ENCODE measurements at places on chromosomes 7 and 10. TPM values are rescaled to one million over a fixed set of nuclear protein-coding genes. Genes with fewer than 3 reads are reported as not detected.

DNA sequence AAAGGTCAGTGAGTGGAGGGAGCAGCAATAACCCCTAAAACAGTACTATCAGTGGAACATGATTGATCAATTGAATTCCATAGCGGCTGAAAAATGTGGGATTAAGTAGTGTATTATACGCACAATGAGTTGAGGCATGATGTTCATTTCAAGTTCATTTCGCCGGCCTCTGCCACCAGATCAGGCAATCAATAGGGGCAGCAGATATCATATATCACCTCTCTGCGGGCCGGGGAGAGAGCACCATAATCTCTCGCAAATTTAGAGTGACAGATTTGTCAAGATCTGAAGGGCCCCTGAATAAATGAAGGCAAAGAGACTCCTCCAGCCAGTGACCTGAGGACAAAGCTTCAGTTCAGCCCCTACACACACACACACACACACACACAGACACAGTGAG lies 58.5 kb downstream of the PAX2 start:
- DNase-seq, result no peak

GRCh38 chr7:115471891-115472290 lies 550.0 kb downstream of the MDFIC start:
- DNase-seq, result no peak

- DNase-seq, result no peak
These were observed 2.1 kb upstream of the JMJD1C start for GRCh38 chr10:63467841-63468240.

DNA sequence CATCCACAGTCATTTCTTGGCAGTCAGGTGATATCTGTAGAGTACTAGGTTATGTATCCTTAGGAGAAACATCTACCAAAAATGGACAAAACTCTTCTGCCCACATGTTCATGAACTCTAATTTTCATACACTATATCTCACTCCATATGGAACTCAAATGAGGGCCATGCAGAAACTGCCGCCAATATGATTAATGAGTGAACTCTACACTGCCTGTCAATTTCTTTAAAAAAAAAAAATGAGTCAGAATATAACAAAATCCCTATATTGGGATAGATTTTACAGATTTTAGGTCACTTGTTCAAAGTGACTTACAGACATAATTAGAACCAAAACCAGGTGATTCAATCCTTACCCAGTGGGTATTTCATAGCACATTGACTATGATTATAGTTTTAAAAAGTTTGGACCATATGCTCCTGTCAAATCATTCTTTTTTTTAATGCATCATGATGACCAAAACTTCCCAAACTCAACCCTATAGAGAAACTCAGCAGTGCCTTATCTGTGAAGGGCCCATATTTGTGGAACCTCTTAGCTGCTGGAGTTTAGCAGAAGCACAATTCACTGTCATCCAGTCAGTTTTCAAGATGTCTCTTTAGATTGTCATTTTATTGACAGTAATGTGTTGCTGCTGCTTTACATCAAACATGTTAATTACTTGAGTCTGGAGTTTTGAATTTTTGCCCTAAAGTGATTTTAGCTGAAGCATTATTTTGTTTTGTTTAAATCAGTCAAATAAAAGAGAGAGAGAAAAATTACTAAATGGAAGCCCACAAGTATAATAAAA lies 11.1 kb downstream of the LRRN3 start:
- DNase-seq, result no peak

DNA sequence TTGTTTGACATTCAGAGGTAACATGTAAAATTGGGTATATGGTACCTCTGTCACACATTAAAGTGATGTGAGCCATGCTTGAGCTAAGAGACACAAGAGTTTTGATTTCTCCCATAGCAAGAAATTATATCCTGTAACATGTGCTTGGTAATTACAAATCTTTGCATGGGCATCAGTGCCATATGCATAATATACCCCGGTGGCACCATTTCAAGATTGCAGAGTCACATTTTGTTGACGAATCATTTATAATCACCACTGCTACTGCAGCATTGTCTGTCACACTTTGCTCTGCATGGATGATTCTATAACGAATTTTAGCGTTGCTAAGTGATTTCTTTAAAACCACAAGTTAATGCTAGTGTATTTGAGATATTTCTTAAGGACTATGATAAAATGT lies 443.7 kb upstream of the LRRN3 start:
- no peak for DNase-seq

DNA sequence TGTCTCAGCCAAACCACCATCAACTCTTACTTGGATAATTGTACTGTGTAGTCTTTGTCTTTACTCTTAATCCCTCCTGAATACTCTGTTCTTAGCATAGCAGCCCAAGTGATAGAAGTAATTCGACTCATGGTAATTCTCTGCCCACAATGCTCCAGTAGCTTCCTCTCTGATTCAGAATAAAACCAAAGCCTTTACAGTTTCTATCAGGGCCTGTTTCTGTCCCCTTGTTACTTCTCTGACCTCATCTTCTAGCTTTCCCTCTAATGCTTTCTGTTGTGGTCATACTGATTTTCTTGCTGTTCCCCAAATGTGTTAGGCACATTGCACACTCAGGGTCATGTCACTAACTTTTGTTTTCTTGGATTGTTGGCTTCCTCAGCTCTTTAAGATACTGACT lies 8.0 kb downstream of the ZNF518A start:
- DNase-seq, result no peak

DNA sequence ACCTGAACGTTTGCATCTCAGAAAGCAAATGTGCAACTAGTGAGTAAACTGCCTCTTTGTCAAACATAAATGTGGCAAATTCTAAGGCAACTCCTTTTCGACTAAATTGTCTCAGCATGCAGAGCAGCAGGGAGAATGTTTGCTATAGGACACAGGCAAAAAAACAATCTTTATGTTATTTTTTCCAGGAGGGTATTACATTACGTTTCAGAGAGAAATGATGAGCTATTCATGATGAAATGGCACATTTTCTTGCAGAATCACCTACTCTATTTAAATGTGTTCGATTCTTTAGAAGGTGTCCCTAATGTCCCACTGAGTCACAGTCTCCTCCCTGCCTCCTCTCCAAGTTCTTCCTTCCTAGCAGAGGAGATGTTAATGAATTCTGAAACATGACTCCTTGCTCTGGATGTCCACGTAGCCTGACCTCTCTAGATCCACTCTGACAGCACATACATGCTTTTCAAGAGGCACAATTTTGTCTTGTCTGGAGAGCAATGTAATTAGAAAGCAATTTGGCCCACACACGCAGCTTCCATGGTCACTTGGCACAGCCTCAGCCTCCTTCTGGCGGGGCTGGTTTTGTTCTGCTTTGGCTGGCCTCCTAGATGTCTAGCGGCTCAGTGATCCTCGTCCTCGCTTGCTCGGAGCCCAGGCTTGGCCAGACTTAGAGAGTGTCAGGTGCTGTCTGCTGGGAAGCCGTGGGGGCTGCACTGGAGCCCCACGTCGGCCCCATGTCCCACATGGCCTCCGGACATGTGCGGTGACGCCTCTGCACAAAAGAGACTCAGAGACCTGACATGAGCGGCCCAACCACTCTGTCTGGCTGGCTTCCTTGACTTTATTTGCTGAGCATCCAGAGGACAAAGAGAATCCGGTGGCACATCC lies 125.7 kb upstream of the ZNF438 start:
- peak; percentile 76 for DNase-seq

DNA sequence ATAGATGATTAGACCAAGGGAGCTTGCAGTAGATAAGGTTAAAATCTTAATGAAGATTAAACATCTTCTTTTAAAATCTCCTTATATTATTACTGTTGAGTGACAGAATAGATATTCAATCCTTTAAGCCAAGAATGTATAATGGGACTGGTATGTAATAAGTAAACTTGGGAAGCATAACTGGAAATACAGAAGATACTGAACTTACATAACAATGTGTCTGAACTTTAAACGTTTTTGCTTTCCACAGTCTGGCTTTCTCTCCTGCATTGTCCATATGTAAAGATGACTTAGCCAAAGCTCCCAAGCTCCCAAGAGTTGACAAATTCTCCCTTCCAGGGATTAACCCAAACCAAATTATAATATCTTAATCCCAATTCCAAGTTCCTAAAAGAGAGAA lies 129.8 kb downstream of the KCND2 start:
- DNase-seq, result no peak

GRCh38 chr10:26310361-26310760 lies 93.8 kb downstream of the GAD2 start:
- no peak for DNase-seq

- no peak for DNase-seq
These were observed 62.7 kb downstream of the ADCYAP1R1 start for GRCh38 chr7:31114593-31115343.

GRCh38 chr10:24901686-24902399 lies 50.6 kb downstream of the PRTFDC1 start:
- DNase-seq, result peak; percentile 29

GRCh38 chr7:106659166-106659962 lies 1.6 kb downstream of the CCDC71L start:
- no peak for DNase-seq

GRCh38 chr7:27515933-27516332 lies 146.8 kb downstream of the HIBADH start:
- no peak for DNase-seq

DNA sequence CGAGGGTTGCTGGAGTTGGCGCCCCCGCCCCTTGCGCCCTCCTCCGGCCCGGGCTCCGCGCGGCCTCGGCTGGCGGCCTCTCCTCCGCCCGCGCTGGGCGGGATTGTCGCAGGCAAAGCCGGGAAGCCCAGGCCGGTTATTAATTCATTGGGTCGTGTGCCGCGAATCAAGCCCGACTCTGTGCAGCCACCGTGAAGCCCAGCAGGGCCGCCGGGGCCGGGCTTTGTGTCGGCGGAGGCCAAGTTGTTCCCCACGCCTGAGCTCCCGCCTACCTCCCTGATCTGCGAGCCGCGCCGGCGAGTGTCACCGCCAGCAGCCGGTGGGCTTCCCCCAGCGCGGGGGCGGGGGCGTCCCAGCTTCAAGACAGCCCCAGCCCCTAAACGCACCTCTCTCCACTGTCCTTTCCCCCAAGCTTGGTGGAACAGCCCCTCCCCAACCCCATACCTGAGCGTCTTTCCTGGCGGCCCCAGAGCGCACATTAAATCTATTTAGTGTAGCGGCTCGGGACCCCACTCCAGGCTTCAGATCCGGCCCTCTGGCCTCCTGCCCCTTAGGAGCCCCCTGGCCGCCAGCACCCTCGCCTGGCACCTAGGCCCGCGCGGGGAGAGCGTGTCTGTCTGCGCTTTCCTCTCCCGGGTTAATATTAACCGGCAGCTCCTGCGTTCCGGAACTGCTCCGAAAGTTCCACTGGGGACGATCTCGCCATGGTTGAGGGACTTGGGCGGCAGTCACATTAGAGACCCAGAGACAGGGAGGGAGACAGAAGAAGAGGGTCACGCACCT lies 3.5 kb downstream of the SHH start:
- no peak for DNase-seq

DNA sequence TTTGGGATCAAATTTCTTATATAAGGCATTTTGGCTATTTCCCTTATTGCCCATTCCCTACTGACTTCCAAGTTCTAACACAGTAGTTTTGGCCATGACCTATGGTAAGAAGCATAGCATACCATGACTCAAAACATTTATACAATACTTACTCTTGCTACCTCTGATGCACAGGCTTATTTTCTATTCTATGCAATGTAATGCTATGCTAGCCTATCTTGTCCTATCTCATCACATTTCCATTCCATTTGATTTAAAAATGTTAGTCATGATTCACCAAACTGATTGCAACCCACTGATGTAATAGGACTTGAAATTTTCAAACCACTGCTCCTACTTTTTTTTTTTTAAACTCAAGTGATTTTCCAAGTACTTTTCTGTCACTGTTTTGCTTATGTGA lies 658.5 kb downstream of the TYW1 start:
- DNase-seq, result no peak

- DNase-seq, result no peak
These were observed 38.5 kb upstream of the MSMB start for GRCh38 chr10:46084321-46085165.

DNA sequence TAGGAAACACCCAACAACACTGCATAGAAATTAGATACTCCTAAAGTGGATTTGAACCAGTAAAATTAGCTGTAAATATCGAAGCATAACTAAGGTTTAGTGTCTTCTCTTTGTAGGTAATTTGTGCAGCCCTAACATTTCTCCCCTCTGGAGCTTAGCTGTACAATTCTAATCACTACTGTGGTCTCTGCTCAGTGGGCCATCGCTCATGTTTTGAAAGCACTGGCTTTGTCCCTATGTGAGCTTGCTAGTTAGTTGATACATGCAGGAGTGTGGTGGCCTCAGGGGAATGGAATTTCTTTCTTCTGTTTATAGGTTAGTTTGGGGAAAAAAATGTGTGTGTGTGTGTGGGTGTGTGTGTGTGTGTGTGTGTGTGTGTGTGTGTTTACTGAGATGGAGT lies 373.1 kb downstream of the DPP6 start:
- DNase-seq, result no peak

DNA sequence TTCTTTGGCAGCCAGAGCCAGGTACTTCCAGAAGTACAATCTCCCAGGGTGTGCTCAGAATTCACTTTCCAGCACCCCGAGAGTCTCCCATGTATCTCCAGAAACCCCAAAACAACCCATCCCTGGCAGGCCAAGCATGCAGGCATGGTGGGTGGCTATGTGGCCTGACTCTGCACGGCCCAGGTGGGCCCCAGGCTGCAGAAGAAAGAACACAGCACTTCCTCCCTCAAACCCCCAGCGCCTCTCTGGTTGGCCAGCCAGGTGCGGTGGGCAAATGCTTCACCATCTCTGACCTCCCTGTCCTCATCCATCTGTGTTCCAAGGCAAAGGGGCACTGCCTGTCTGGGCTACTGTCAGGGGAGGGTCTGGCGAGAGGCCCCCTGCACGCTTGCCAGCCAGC lies 100.3 kb downstream of the MKI67 start:
- DNase-seq, result no peak

DNA sequence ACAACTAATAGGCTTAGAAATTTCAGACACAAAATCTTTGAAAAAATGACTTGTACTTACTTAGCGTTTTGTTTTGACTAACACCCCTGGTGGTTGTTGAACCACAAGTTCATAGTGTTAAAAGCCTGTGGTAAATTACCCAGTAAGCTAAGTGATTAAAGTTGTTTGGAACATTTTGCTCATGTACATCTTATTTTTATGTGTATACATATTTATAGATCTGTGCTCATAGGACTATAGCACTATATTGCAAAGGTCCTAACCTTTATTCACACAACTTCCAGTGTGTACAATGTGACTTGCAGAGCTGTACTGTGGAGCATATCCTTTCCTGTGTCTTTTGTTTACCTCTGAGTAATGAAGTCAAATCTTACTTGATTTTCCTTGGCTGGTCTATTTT lies 79.6 kb downstream of the BMPR1A start:
- DNase-seq, result no peak

- no peak for DNase-seq
These were observed 409.0 kb downstream of the KCNMA1 start for GRCh38 chr10:77228559-77228958.

GRCh38 chr7:16465469-16466361 lies at the start of gene SOSTDC1:
Gene SOSTDC1 (minus strand): TSS chr7:16465738. CDS start chr7:16465668, 70 bp downstream.
- no peak for DNase-seq

GRCh38 chr10:6301488-6302075 lies 98.8 kb downstream of the PFKFB3 start:
- DNase-seq, result no peak

The OPN1SW gene
- total RNA-seq, result not detected

The SPACDR gene
- total RNA-seq, result 0.88 TPM

The NUTM2E gene
- not detected for total RNA-seq

The SH3PXD2A gene
- total RNA-seq, result 34.4 TPM

The NPTX2 gene
- 2.3 TPM for total RNA-seq

The LOXL4 gene
- total RNA-seq, result 1.4 TPM

The HIF1AN gene
- 53.4 TPM for total RNA-seq

The RAB11FIP2 gene
- 9.0 TPM for total RNA-seq
